ENCODE measurements at places on chromosomes 1 and 21. TPM values are rescaled to one million over a fixed set of nuclear protein-coding genes. Genes with fewer than 3 reads are reported as not detected.

DNA sequence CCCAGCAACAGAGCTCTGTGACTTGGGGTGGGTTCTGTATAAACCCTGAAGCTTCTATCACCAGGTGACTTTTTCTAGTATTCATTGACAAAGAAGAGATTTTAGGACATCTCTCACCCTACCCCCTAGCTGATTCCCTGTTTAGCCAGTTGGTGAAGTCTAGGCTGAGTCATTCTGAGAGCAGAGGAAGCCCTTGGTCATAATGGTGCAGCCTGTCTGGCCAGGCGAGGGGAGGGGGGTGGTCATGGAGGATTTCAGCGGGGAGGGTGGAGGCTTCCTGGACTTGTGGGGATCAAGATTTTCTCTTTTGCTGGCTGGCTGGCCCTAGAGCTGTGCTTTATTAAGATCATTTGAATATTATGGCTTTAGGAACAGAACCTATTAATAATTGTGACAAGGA is 262.6 kb downstream of the CAMTA1 start:
- no peak overlapping the region for H3K27ac ChIP-seq
- no peaks in the 10 kb centered on the region for H3K4me1 ChIP-seq
- no peaks in the 10 kb centered on the region for H3K36me3 ChIP-seq
- no peak for DNase-seq

DNA sequence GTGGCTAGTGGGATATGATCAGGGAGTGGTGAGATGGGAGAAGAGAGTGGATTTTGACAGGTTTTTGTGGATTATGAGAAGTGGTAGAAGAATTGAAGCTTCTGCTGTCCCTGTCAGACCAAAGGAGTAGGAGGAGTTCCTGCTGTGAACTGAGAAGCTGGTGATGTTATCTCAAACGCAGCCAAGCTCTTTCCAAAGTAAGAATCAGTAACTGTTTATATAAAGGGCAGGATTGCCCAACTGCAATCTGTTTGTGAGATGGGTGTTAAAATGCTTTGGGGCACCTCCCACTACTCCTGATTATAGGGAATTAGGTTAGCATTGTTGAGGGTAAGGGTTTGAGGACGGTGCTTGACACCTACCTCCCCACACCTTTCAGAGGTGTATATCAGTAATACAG is 60.5 kb upstream of the USP25 start:
- no peaks in the 10 kb centered on the region for H3K27me3 ChIP-seq
- H3K36me3 ChIP-seq, result no peaks in the 10 kb centered on the region
- H3K4me1 ChIP-seq, result no peaks in the 10 kb centered on the region
- DNase-seq, result no peak
- H3K4me3 ChIP-seq, result no peak overlapping the region

- no peaks in the 10 kb centered on the region for H3K27me3 ChIP-seq
- no peak overlapping the region for H3K27ac ChIP-seq
- H3K36me3 ChIP-seq, result no peaks in the 10 kb centered on the region
- no peak for DNase-seq
- H3K4me1 ChIP-seq, result no peaks in the 10 kb centered on the region
- H3K4me3 ChIP-seq, result no peak overlapping the region
These were observed 346.9 kb upstream of the DAB1 start for GRCh38 chr1:57770772-57771171.

CLCA4 gene
- not detected for total RNA-seq

GRCh38 chr1:27668808-27669723 is 2.9 kb downstream of the IFI6 start:
- H3K36me3 ChIP-seq, result no peaks in the 10 kb centered on the region
- H3K27me3 ChIP-seq, result no peaks in the 10 kb centered on the region
- H3K27ac ChIP-seq, result peak overlapping the region; percentile 77
- peak overlapping the region; percentile 37 for H3K4me3 ChIP-seq
- DNase-seq, result peak; percentile 75

GRCh38 chr21:21175798-21176334 is 177.7 kb downstream of the NCAM2 start:
- no peak overlapping the region for H3K4me3 ChIP-seq
- H3K4me1 ChIP-seq, result no peaks in the 10 kb centered on the region
- no peak for DNase-seq
- no peak overlapping the region for H3K27ac ChIP-seq
- H3K36me3 ChIP-seq, result no peaks in the 10 kb centered on the region

HTR6 gene
- total RNA-seq, result not detected

DNA sequence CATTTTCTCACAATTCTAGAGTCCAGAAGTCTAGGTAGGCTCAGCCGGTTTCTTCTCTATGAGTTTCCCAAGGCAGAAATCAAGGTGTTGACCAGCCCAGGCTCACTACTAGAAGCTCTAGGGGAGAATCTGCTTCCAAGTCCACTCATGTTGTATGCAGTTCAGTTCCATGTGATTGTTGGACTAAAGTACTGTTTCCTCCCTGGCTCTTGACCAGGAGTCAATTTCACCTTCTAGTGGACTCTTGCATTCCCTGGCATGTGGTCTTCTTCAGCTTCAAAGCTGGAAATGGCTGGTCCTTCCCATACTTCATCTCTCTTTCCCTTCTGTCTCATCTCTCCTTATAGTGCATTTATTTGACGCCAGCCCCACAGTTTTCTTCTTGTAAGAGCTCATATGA is 153.4 kb downstream of the KCNT2 start:
- H3K4me3 ChIP-seq, result no peak overlapping the region
- H3K27ac ChIP-seq, result no peak overlapping the region
- no peaks in the 10 kb centered on the region for H3K27me3 ChIP-seq
- no peak for DNase-seq
- H3K4me1 ChIP-seq, result no peaks in the 10 kb centered on the region
